HT1080 (cell line): ENCODE measurements at places on chromosomes 13 and 19.

- no peak for DNase-seq
Measured at GRCh38 chr19:40365613-40366401, 17.3 kb downstream of the PLD3 start.

DNA sequence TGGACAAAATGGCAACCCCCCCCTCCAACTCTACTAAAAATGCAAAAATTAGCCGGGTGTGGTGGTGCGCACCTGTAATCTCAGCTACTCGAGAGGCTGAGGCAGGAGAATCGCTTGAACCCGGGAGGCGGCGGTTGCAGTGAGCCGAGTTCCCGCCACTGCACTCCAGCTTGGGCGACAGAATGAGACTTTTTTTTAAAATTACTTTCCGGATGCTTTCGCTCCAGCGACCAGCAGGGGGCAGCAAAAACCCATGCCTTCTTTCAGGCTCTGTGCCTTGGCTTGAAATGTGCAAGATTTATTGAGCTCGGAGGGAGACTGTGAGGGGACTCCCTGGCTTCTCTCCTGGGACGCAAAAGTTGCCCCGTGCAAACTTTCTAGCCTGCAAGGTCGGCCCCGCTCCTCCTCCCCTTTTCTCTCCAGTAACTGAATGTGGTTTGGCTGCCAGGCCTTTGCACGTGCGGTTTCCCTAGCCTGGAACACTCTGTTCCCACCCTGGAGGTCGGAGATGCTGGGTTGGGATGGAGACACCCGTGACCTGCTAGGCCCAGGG lies 61.4 kb upstream of the NFIC start:
- peak; percentile 58 for DNase-seq

DNA sequence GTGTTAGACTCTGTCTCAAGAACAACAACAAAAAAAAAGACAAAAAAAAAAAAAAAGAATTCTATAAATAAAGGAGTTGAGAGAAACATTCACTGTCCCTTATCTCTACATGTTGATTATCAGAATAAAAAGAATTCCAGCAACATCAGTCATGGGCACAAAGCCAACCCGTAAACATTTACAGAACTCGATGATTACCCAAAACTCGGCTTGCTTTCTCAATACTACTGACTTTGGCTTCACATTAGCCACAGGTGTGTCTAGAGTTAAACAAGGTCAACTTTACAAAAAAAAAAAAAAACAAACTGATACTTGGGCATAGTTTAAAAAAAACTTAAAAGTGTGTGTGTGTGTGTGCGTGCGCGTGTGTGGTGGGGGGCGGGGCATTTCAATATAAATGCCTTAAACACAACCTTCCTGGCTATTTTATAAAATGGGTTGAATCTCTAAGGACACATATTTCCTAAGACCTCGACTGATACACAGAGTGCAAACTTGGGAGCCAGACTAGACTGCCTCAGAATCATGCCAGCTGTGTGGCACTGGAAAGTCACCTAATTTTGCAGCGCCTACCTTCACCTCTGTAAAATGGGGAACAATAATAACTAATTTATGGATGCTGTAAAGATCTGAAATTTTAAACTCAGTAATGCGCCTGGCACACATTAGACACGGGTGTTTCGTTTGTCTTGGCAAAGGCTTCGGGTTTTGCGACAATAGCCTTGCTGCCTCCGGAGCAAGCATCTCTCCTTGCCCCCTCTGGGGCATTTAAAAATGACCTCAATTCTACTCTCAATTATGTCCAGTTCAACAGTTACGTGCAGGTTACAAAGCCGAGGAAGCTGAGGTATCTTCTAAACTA lies 922 bp downstream of the EBPL start:
- no peak for DNase-seq

DNA sequence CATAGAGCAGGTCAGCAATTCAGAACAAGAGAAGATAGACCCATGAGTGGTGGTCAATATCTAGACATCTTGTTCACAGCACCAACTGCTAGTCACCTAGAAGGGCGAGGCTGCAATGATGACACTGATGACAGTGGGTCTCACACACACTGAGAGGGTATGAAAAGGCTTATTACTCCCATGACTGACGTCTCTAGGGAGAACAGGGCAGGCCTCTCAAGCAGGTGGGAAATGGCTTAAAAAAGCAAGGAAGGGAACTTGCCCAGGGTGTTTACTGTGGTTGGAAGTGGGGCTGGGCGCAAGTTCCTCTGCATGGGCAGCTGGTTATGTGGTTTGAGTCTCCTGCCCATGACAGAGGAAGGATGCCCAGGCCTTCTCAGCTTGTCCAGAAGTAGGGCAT lies 33.8 kb downstream of the ZNF44 start:
- no peak for DNase-seq

- peak; percentile 95 for DNase-seq
Measured at GRCh38 chr13:31638577-31638976, 100.7 kb upstream of the RXFP2 start.

GRCh38 chr13:41056194-41056593 lies 5.1 kb upstream of the WBP4 start:
- no peak for DNase-seq

DNA sequence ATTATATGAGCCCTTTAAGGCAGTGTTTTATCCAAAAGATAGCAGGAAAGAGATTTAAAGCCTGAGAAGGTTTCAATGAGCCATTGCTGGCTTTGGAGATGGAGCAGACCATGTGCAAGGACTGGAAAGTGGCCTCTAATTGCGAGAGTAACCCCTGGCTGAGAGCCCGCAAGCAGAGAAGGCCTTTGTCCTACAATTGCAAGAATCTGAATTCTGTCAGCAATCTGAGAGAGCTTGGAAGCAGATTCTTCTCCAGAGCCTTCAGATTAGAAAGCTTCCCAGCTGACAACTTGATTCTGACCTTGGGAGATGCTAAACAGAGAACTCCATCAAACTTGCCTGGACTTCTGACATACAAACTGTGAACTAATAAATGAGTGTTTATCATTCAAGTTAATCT lies 528.7 kb upstream of the KLF12 start:
- no peak for DNase-seq

GRCh38 chr19:38597075-38597474 lies 20.7 kb downstream of the MAP4K1 start:
- no peak for DNase-seq

- DNase-seq, result no peak
Measured at GRCh38 chr13:100794575-100794974, 120.0 kb upstream of the TMTC4 start.

GRCh38 chr13:107864543-107865317 lies 350.6 kb downstream of the LIG4 start:
- DNase-seq, result peak; percentile 42

- no peak for DNase-seq
Measured at GRCh38 chr19:23547156-23547555, 139.9 kb downstream of the ZNF675 start.

- no peak for DNase-seq
Measured at GRCh38 chr19:40689339-40690049, 957 bp downstream of the NUMBL start.

GRCh38 chr13:106350208-106350607 lies 185.3 kb downstream of the EFNB2 start:
- DNase-seq, result no peak

DNA sequence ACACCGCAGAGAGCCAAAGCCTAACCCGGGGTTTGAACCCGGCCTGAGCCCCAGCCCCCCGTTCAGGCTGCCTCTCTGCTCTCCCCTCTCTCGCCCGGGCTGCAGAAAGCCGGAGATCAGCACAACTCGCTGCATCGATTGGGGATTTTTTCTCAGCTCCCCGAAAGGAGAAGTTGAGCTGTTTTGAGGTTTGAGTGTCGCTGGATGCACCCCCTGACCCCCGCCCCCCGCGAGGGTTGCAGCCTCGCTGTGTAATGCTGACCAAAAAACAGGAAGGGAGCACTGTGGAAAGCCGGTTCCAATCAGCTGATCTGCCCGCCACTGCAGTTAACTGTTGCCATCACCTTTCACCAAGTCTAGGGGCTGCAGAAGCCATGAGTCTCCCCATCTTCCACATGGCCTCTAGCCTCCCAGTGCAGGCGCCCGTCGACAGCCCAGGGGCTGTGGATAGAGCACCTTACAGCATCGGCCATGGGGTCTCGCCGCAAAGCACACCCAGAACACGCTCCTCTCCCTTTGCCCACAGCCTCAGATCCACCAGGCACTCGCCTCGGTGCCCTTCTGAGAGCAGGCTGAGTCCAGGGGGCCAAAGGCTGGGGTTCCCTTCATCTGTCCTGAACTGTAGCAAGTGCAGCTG lies 34.5 kb downstream of the MYO9B start:
- DNase-seq, result no peak

DNA sequence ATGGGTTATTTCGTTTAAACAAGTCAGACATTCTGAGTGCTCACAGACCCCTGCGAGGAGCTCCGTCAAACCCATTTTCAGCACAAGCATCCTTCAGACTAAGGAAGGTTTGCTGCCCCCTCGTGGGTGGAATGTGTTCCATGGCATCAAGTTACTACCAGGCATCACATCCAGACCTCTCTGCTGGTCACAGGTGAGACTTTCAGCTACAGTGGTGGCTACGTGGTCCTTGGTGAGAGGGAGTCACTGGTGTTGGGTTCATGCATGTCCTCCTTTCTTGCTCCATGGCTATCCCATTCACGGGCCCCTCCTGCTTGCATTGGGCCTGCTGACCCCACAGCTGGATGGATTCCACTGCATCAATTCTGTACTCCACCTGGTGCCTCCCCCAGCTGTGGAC lies 9.1 kb upstream of the LILRB5 start:
- peak; percentile 53 for DNase-seq
